ENCODE measurements at places on chromosomes 1 and 21.

DNA sequence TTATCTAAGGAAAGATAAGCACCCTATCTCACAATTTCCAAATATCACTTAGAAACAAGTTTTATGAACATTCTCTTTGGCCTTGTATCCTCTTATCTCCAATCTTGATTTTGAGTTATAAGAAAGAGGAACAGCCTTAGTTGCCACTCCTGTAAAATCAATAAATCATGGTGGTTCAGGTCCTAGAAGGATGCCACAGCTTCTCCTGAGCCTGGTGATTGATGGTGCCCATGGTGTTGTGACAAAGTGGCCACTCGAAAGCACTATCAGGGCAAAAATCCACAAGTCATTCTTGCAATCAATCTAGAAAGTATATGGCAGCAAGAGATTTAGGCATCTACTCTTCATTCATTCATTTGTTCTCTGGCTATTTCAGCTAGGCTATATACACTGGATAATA is 27.8 kb downstream of the GBP6 start:
- DNase-seq = no peak

GRCh38 chr1:17535300-17535936 is 4.1 kb upstream of the ARHGEF10L start:
- DNase-seq = no peak

- no peak for DNase-seq
These were observed 5.2 kb downstream of the MFAP2 start for GRCh38 chr1:16975211-16975610.

DNA sequence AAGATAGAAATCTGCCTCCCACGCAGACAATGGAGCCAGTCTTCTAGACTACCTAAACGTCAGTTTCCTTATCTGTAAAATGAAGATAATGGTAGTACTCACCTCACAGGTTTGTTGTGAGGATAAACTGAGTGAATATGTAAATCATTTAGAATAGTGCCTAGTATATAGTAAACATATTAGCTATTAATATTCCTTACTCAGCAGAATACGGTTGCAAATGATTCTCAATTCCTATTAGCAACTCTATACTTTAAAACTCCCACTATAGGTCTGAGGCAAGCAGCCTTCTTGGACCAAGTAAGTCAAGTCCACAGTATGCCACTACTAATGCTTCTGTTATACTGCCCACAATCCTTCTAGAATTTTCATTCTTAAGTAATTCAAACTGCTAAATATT is 5.4 kb downstream of the GTF2B start:
- DNase-seq = no peak

DNA sequence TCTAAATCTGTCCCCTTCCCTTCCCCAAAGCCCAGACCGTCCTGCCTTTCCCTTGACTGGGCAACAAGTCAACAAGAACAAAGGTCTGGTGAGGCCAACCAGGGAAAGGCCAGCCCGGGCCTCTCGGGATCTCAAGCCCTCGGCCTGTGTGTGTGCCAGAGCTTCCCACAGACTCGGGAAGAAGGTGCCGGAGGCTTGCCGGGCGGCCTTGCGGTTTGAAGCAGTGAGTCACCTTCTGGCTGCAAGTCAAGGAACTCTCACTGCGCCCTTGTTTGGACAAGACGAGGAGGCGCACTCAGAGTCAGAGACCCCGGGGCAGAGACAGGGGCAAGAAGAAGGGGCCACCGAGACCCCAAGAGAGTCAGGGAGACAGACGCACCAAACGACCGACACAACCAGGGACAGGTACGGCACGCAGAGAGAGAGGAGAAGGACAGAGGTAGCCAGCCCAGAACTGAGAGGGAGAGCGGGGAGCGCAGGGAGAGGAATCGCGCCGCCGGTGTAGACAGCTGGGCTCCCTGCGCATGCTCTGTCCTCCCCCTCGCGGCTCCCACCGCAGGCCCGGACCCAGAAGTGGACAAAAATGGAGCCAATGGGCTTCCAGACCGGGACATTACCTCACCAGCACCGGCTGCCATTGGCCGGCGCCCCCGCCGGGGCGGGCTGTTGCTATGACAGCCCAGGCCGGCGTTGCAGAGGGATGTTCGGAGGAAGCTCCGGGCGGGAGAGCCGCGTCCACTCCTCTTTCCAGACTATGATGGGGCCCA is 66.6 kb upstream of the LAPTM5 start:
- peak; percentile 96 for DNase-seq

- DNase-seq = no peak
These were observed 310.0 kb downstream of the LMO4 start for GRCh38 chr1:87638636-87639035.

DNA sequence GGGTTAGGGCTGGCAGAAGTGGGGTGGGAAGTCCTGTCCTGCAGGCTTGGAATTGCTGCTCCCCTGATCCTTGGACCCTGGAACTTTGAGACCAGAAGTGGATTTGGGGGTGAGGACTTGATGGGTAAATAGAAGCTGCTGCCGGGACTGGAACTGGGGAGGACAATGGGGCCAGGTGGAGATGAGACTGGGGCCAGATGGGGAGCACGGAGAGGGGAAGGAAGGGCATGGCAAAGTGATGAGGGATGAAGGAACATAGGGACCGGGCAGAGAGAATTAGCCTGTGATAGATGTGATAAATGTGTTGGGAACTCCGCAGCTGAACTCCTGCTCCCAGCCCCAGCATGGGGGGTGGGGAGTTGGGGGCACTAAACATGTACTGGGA is 637 bp downstream of the NHLH1 start:
- DNase-seq = no peak

Data from GM18507 (cell line).